ENCODE measurements at places on chromosomes 12 and 14.

- no peak for DNase-seq
Observed at GRCh38 chr12:25590011-25590721, 37.1 kb upstream of the LMNTD1 start.

DNA sequence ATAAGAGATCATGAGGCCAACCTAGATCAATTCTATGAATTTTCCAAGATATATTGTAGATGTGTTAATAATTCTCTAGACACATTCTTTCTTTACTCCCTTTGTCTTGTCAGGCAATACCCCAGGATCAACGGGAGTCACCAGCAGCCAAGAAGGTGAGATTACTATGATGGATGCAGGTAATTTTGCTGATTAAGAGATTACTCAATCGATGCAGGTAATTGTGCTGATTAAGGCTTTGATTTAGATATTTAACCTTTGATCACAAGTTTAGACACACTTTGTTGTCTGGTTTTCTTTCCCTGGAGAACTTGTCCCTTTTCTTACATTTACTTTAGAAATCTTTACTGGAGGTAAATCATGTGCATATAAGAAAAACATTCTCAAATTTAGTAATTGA lies 134.3 kb upstream of the CNTN1 start:
- no peak for DNase-seq

GRCh38 chr12:98403936-98404335 lies 111.5 kb upstream of the TMPO start:
- no peak for DNase-seq

- DNase-seq = no peak
Observed at GRCh38 chr14:93906341-93907329, 20.5 kb upstream of the FAM181A start.

- DNase-seq = no peak
Observed at GRCh38 chr12:108833757-108834472, 23.5 kb downstream of the SSH1 start.
